Activated T-cell treated with anti-CD3 and anti-CD28 coated beads for 24 hours (primary cell): ENCODE measurements at places on chromosomes 1 and 21.
A peak's percentile ranks its signal among the peaks of the same experiment; 100 is the strongest.

GRCh38 chr1:26785611-26786436 is 1.9 kb upstream of the PIGV start:
- DNase-seq: no peak

GRCh38 chr1:77925518-77925917 is 37.1 kb downstream of the NEXN start:
- DNase-seq: no peak

DNA sequence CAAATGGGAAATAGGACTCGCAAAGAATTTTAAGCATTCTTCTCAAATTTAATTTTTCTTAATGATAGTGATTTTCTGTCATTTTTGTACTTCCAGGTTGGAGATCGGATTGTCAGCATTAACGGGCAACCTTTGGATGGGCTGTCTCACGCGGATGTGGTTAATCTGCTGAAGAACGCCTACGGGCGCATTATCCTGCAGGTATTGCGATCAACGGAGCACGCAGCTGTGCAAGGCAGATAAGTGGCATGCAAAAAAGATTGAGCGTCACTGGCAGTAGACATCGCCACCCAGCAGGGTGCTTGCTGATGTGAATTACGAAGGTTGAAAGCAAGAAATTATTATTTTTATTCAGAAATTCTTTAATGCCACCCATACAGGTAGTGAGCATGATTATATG is 65.9 kb upstream of the L1TD1 start:
- no peak for DNase-seq

DNA sequence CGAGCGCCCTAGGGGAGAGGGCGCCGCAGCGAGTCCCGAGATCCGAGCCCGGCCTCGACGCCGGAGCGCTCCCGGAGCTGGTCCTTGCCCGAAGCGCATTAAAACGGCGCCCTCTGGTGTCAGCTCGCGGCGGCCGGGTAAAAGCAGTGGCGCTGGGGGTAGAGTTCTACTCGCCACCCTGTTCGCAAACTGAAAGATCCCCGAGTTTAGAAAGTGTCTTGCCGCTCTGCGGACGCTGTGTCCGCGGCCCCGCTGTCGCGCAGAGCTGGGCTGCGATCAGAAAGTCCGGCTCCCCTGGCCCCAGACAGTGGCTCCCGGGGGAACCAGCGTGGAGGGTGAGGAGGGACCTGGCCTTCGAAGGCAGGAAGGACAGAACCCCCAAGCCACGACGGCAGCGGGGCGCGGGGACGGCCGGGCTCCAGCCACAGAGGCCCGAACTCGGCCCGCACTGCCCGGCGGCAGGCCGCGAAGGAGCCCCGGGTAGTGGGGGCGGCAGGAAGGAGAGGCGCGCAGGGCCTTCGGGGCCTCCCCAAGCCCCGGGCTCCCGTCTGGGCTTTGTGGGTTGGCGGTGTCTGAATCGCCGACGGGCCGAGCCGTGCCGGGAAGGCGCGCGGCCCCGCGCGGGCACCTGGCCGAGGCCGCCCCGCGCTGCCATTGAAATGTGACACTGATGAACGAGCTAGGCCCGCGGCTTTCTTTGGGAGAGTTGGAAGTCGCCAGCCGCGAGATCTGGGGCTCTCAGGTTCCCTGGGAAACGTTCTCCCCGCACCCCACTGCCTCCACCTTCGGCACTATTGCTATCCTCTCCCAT is 39.1 kb upstream of the NFIA start:
- DNase-seq: peak; percentile 78

- DNase-seq: no peak
Measured at GRCh38 chr1:43036932-43037331, 78.3 kb upstream of the SLC2A1 start.

DNA sequence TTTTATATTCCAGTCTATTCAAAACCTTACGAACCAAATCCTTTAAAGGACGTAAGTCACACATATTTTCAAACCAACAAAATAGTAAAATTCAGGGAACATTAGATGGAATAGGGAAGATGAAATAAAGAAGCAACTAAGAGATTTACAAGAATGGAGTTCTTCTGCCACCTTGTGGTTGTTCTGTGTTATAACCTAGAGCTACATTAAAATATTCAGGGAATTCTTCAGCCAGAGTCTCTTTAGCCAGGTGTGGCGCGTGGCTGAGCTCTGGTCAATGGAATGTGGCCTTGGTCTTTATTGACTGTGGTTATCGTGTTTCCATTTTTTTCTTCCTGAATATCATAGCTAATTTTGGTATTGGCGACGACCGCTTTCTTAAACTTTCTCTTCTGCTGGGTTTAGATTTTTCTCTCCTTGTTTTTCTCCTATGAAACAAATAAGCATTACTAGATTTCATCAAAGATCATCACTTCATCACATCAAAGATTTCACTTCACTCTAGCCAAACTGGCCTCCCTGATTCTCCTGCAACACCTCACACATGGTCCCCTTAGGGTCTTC is 221.3 kb downstream of the MRPL39 start:
- DNase-seq: no peak

DNA sequence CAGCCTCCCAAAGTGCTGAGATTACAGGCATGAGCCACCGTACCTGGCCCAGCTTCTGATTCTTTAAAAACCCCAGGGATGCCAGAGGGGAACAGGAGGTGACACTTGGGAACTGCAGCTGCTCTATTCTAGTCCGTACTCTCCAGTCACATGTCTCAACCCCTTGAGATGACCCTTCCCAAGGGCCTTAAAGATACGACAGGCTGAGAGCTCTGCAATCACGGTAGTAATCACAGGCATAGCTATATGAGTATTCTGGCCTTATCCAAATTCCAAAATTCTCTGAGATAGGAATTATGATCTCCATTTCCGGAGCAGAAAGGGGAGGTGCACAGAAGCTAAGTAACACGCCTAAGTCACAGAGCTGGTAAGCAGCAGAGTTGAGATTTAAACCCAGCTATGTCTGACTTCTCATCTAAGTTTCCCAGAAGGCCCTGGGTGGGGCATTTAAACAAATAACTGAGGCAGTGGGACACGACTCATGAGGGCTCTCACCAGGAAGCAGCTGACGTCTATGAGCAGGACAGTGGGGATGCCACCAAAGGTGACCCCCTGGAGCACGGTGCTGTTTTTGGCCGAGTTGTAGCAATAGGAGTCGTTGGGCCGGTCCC is 5.2 kb downstream of the TMEM63A start:
- no peak for DNase-seq

- no peak for DNase-seq
Measured at GRCh38 chr1:3159121-3159520, 90.1 kb downstream of the PRDM16 start.

DNA sequence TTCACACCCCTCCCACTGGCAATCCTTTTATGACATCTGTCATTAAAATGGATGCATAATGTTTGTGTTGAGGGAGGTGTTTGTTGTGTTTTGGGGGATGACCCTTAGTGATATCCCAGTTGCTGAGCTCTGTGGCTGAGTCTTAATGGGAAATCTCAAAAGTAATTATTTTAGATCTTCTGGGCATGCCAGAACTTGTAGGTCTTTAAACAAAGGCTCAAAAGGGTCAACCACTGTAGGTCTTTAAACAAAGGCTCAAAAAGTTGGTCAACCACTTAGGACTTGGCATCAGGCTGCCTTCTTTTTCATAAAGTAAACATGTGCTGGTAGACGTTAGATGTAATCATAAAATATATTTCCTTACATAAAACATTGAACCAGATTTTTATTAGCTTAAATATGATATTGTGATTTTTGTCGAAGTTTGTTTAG is 78.0 kb downstream of the CDC14A start:
- no peak for DNase-seq

DNA sequence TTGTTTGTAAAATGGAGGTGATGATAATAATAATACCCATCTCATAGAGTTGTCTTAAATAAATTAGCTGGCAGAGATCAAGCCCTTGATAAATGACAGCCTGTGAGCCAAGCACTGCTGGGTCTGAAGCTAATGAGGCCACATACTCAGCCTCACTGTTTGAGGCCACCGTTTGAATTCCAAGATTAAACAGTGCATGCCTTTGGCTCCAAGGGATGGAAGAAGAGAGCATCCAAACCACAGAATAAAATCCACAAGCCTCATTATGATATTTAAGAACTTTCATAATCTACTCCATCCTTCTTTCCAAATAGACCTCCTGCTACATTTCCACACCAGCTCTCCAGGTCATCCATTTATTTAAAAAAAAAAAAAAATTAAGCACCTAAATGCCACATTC is 29.0 kb downstream of the TGFBR3 start:
- no peak for DNase-seq

DNA sequence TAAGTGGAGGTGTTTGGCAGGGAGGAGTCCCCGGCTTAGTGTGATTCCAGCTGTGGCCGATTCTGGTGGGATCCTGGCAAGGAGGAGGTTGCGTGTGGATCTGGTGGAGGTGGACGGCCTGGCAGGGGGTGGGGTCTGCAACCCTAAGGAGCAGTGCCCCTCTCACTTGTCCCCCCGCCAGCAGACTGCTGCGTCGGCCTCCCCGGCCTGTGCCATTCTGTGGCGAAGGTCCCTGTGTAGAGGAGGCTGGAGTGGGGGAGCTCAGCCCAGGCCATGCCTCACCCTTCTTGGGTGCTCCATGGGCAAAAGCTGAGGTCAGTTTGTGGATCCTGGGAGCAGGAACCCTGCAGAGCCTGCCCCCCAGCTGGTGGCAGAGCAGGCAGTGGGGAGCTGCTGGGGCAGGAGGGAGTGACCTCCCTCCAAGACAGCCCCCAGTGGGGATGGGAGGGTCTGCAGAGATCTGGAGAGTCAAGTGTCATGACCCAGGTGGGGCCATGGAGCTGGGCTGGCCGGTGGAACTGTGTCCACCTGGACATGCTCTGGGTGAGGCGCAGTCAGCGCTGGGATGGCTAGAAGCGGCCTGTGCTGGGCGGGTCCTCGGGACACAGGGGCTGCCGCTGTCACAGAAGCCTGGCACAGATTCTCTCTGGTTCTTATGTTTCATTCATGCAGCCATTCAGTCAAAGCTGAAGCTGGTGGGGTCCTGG is 5.3 kb downstream of the MIB2 start:
- DNase-seq: no peak

GRCh38 chr1:225602590-225603206 is 50.2 kb downstream of the ENAH start:
- DNase-seq: no peak

- DNase-seq: no peak
Measured at GRCh38 chr1:182107209-182107608, 45.7 kb upstream of the ZNF648 start.

DNA sequence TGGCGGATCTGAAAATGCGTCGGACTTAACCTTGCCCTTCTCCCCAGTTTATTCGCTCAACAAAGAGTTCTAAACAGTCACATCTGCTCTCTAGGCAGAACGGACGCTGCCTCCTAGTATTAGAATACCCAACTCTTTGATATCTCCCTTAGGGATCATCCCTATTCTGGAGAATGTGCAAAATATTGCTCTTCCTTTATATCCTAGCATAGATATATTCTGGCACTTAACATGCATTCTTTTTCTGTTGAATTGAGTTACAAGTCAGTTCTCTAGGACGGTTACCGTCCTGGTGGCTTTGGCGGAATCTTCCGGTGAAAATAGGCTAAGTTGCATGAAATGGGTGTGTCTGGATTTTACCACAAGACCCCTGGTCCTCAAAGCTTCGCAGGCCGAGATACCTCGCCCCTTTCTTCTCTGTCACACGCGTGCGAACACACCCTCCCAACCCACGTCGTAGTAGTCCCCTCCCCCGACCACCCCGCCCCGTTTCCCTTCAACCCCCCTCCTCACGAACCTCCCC is 501 bp upstream of the DNAJC6 start:
- DNase-seq: no peak

GRCh38 chr1:27872059-27872801 is at the start of gene THEMIS2:
TSS of gene THEMIS2 (plus strand) at chr1:27872544. CDS start at chr1:27872572, 28 bp downstream.
- peak; percentile 73 for DNase-seq

DNA sequence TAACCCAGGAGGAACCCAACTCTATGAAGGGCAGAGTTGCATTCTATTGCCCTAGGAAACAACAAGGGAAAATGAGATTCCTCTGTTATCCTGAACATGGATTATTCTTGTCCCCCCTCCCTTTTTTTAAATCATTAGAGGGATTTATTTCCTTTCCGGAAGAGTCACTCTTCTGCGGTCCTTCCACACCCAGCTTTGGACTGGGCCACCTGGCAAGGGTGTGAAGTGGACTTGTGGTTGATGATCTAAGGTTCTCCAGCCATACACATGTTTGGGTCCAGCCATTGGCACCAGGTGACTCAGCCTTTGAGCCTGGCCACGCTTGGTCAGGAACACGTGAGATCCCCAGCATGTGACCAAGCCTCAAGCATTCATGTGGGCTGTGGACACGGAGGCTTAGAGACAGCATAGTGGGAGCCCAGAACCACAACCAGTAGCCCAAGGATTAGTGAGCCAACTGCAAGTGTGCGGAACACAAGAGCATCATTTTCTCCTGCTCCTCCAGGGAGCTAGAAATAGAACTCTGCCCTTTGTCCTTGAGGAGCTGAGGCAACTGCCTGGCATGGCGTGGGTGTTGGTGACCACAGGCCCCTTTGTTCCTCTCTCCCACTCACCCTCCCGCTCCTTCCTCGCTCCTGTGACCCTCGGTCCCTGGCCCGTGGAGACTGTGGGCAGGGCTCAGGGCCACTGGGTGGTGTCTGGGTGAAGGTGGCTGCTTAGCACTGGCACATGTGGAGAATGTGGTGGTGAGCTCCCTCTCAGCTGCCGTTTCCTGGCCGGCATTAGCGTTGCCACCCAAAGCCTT is 50.1 kb downstream of the NENF start:
- DNase-seq: no peak

- DNase-seq: no peak
Measured at GRCh38 chr1:221643404-221644144, 98.3 kb downstream of the DUSP10 start.

GRCh38 chr1:112743174-112744008 is 28.3 kb upstream of the PPM1J start:
- no peak for DNase-seq

DNA sequence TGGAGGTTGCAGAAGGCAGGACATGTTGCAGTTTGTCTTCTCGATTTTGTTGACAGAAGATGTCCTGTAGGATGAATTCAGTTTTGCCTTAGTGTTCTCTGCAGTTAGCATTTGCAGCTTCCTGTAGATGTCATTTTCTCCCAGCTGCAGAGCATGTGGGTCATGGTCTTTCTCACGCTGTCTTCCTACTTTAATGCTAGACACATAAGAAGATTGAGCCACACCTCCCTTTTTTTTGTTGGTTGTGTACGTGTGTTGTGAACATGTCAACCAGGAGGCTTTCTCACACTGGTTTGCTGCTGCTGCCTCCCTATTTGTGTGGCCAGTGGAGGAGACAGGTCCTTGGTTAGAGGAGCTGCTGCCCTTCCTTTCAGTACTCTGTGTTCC is 110.7 kb downstream of the VPS13D start:
- DNase-seq: no peak

DNA sequence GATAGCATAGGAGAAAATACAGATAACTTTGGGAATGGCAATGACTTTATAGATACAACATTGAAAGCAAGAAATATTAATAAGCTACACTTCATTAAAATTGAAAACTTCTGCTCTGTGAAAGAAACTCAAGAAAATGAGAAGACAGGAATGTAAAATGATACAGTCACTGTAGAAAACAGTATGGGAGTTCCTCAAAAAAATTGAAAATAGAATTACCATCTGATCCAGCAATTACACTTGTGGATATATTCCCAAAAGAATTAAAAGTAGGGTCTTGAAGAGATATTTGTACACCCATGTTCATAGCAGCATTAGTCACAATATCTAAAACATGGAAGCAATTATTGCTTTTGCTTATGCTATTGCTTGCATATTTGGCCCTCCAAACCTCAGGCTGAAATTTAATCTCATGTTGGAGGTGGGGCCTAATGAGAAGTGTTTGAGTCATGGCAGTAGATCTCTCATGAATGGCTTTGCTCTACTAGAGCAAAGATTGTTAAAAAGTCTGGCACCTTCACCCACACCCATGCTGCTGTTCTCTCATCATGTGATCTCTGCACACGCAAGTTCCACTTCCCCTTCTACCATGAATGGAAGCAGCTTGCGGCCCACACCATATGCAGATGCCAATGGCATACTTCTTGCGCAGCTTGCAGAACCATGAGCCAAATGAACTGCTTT is 15.3 kb upstream of the AHCYL1 start:
- DNase-seq: no peak
